ENCODE measurements at places on chromosomes 1 and 21.
A peak's percentile ranks its signal among the peaks of the same experiment; 100 is the strongest.

DNA sequence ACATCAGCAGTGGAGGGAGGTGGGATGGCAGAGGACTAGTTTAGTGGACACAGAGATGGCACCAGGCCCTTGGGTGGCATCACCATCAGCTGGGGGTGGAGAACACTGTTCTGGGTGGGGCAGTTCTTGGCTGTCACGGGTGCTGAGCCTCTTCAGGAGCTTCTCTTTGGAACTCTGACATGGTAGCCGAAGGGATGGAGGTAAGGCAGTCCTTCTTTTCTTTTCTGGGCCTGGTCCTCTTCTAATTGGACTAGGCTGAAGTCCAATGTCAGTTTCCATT lies 8.3 kb upstream of the MEF2D start:
- H3K27me3 ChIP-seq = no peaks in the 10 kb centered on the region
- DNase-seq = no peak
- no peak overlapping the region for H3K4me3 ChIP-seq
- peaks cover 21% of the 10 kb centered on the region for H3K4me1 ChIP-seq

DNA sequence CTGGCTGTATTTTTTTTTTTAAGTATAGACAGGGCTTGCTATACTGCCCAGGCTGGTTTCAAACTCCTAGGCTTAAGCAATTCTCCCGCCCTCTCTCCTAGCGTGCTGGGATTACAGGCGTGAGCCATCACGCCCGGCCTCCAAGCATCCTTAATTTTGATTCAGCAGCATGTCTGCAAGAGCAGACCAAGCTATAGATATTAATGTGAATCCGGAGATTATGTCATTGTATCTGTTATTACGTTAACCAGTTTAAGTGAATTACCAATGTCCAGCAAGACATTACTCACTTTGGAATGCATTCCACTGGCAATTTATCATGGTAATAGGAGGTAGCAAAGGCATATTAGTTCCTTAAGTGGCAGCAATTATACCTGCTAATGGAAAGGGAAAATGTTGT lies 179.7 kb downstream of the CHRM3 start:
- no peak overlapping the region for H3K4me3 ChIP-seq
- H3K27ac ChIP-seq = no peak overlapping the region
- H3K36me3 ChIP-seq = no peaks in the 10 kb centered on the region
- no peaks in the 10 kb centered on the region for H3K27me3 ChIP-seq
- H3K4me1 ChIP-seq = no peaks in the 10 kb centered on the region
- DNase-seq = no peak

GRCh38 chr21:37188825-37189224 lies 78.3 kb downstream of the VPS26C start:
- H3K27ac ChIP-seq = no peak overlapping the region
- no peaks in the 10 kb centered on the region for H3K27me3 ChIP-seq
- H3K4me1 ChIP-seq = no peaks in the 10 kb centered on the region
- no peak for DNase-seq
- H3K4me3 ChIP-seq = no peak overlapping the region

- H3K27me3 ChIP-seq = peaks cover 4% of the 10 kb centered on the region
- H3K27ac ChIP-seq = no peak overlapping the region
- no peaks in the 10 kb centered on the region for H3K36me3 ChIP-seq
- peaks cover 7% of the 10 kb centered on the region for H3K4me1 ChIP-seq
- no peak for DNase-seq
Observed at GRCh38 chr1:167612587-167613385, 17.2 kb upstream of the RCSD1 start.

DNA sequence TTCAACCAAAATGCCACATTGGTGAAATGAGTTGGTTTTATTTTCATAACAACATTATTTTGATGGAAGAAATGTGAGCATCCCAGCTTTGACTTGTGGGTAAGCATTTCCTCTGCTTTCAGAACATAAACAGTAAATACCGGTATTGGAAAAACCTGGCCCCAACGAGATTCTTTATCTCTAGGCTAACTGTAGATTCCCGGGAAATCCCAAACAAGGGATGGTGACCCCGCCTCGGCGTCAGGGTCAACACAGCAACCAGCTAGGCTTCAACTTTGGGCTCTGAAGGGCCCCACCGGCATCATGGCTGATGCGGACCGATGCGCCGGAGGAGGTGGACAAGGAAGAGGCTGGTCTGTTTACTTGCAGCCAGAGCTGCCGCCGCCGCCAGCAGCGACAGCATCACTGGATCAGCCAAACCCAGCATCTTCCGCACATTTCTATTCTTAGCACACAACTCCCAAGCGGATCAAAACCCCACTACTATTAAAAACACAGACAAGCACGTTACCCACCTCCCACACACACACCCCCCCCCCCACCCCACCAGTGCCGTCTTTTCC lies 1.1 kb downstream of the AKT3 start:
- H3K27me3 ChIP-seq = no peaks in the 10 kb centered on the region
- peak overlapping the region; percentile 74 for H3K27ac ChIP-seq
- peak; percentile 60 for DNase-seq

DNA sequence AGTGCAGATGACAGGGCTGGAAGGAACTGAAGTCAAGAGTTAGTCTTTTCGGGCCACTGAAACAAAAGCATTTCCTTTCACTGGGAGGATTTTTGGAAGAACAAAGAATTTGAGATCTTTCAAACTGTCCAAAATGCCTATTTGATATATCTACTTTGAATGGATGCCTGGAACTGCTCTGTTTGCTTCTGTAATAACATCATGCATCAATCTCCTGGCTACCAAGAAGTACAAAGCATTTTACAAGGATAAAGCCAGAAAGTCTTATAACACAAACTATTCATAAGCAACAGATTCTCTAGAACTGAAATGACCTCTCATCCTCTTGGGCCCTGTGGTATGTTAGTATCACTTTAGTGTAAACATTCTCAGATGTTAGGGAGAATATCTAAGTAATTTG lies 18.2 kb upstream of the RHOU start:
- no peaks in the 10 kb centered on the region for H3K36me3 ChIP-seq
- H3K27me3 ChIP-seq = no peaks in the 10 kb centered on the region
- DNase-seq = no peak
- no peaks in the 10 kb centered on the region for H3K4me1 ChIP-seq
- no peak overlapping the region for H3K27ac ChIP-seq
- no peak overlapping the region for H3K4me3 ChIP-seq

- no peaks in the 10 kb centered on the region for H3K27me3 ChIP-seq
- H3K27ac ChIP-seq = no peak overlapping the region
- H3K4me3 ChIP-seq = no peak overlapping the region
- no peaks in the 10 kb centered on the region for H3K36me3 ChIP-seq
- no peak for DNase-seq
Observed at GRCh38 chr1:50527249-50527986, 104.2 kb upstream of the DMRTA2 start.

DNA sequence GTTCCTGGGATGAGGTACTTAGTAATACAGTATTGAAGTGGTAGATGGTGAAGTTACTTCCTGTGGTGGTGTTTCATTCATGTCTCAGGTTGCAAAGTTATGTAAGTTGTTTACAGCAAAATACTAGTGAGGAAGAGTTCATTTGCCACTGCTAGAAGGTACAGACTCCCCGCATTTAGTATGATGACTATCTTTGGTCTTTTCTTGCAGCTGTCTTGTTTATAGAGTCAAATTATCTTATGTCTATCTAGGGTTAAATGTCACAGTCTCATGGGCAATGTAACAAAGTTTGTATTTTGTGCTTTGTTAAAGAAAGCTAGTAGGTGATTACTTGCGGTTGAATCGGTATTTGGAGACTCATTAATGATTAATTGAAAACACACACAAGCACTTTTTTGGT lies 50.2 kb downstream of the LRRC8D start:
- no peaks in the 10 kb centered on the region for H3K27me3 ChIP-seq
- H3K4me1 ChIP-seq = peaks cover 13% of the 10 kb centered on the region
- no peak for DNase-seq
- H3K4me3 ChIP-seq = no peak overlapping the region
- no peak overlapping the region for H3K27ac ChIP-seq

DNA sequence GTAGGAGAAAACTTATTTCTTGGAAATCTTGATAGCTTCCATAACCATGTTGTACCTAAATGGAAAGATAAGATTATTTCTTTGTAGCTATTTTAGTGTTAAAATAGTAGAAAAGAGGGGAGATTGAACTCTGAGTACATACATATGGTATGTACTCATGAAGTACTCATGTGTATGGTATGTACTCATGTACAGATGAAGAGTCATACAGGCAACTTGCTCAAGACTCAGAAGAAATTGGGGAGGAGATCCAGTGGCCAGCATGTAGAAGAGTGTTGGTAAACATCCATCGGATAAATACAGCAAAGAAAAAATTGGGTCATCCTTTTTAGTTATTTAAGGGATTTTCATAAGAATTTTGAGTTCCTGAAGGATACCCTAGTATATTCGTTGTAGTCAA lies 29.0 kb downstream of the MDM4 start:
- H3K27me3 ChIP-seq = no peaks in the 10 kb centered on the region
- no peak overlapping the region for H3K4me3 ChIP-seq
- H3K27ac ChIP-seq = no peak overlapping the region
- peaks cover 72% of the 10 kb centered on the region for H3K36me3 ChIP-seq
- no peaks in the 10 kb centered on the region for H3K4me1 ChIP-seq
- DNase-seq = no peak

- peaks cover 4% of the 10 kb centered on the region for H3K4me1 ChIP-seq
- no peak overlapping the region for H3K27ac ChIP-seq
- no peak for DNase-seq
- no peaks in the 10 kb centered on the region for H3K36me3 ChIP-seq
- H3K27me3 ChIP-seq = no peaks in the 10 kb centered on the region
Observed at GRCh38 chr21:25700741-25701140, 34.0 kb downstream of the ATP5PF start.

DNA sequence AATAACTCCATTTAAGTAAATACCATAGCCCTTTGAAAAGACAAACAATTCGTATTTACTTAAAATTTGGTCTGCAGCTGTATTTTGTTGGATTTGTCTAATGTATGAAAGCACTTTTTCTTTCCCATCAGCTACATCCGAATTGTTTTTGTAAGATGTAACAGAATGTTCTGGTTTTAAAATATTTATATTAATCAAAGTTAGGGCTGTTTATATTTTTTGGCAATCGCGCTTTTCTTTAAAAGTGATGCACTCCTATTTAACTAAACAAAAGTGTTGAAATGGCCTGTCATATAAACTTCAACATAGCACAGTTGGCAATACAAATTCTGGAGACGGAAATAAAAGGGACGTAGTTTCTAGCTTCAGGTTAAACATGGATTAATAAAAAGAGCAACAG lies 216.3 kb upstream of the ADGRL2 start:
- no peak overlapping the region for H3K27ac ChIP-seq
- no peak for DNase-seq
- H3K36me3 ChIP-seq = no peaks in the 10 kb centered on the region
- no peaks in the 10 kb centered on the region for H3K4me1 ChIP-seq

GRCh38 chr1:199978408-199978940 lies 49.0 kb upstream of the NR5A2 start:
- H3K27ac ChIP-seq = no peak overlapping the region
- H3K27me3 ChIP-seq = no peaks in the 10 kb centered on the region
- DNase-seq = no peak

DNA sequence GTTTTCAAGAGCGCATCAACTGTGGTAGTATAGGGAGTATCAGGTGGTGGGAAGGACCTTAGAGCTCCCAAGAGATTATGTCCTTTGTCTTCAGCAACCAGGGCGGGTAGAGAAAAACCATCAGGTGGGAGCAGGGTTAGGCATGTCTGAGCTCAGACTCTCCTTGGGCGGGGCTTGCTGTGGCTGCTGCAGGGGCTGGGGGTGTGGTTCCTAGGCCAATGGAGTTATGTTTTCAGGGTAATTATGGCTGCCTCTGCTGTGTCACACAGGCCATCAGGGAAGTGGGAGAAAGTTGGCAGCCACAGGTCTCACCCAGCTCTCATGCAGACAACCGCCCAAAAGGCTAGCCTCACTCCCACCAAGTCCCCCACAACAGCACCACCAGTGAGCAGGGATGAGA lies 74.9 kb downstream of the FCRL5 start:
- no peaks in the 10 kb centered on the region for H3K4me1 ChIP-seq
- no peak overlapping the region for H3K4me3 ChIP-seq
- H3K27ac ChIP-seq = no peak overlapping the region

- H3K27me3 ChIP-seq = no peaks in the 10 kb centered on the region
- no peaks in the 10 kb centered on the region for H3K36me3 ChIP-seq
- no peak for DNase-seq
- H3K27ac ChIP-seq = no peak overlapping the region
- H3K4me3 ChIP-seq = no peak overlapping the region
- no peaks in the 10 kb centered on the region for H3K4me1 ChIP-seq
Observed at GRCh38 chr1:81547261-81547911, 253.3 kb upstream of the ADGRL2 start.

DNA sequence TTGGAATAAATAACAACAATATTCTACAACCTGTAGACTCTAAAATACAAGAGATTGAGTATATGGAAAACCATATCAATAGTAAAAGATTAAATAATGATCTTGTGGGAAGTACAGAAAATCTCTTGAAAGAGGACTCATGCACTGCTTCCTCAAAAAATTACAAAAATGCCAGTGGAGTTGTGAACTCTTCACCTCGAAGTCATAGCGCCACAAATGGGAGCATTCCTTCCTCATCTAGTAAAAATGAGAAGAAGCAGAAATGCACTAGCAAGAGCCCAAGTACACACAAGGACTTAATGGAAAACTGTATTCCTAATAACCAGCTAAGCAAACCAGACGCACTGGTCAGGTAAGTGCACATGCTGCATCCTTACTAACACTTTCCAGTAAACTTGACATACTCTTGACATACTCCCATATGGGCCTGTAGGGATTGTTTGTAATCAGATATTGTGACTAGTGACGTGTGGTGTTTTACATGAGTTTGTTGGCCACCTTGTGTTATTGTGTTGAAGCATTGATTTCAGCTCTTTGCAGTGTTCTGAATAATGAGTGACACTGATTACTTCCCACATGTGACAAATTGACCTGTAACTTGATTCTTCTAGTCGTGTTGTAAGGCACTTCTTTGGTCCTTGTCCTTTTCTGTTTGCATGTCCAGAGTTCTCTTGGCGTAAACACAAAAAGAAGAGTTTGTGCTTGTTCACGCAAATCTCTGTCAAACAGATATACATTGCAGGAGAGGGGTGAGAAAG lies 28.0 kb downstream of the MACO1 start:
- H3K4me3 ChIP-seq = no peak overlapping the region
- no peaks in the 10 kb centered on the region for H3K4me1 ChIP-seq
- no peaks in the 10 kb centered on the region for H3K27me3 ChIP-seq
- no peak overlapping the region for H3K27ac ChIP-seq
- peaks cover 23% of the 10 kb centered on the region for H3K36me3 ChIP-seq

GRCh38 chr1:51784997-51785421 lies 93.5 kb downstream of the NRDC start:
- H3K4me1 ChIP-seq = no peaks in the 10 kb centered on the region
- H3K4me3 ChIP-seq = no peak overlapping the region
- H3K27me3 ChIP-seq = no peaks in the 10 kb centered on the region

- H3K4me3 ChIP-seq = no peak overlapping the region
- peaks cover 4% of the 10 kb centered on the region for H3K27me3 ChIP-seq
- no peaks in the 10 kb centered on the region for H3K36me3 ChIP-seq
- H3K27ac ChIP-seq = no peak overlapping the region
Observed at GRCh38 chr1:30777904-30778153, 20.3 kb upstream of the LAPTM5 start.

All from astrocyte (in vitro differentiated cells and primary cell).